ENCODE measurements at places on chromosomes 6 and 20.

- no peak for DNase-seq
These were observed 305.1 kb upstream of the SASH1 start for GRCh38 chr6:148037496-148037895.

DNA sequence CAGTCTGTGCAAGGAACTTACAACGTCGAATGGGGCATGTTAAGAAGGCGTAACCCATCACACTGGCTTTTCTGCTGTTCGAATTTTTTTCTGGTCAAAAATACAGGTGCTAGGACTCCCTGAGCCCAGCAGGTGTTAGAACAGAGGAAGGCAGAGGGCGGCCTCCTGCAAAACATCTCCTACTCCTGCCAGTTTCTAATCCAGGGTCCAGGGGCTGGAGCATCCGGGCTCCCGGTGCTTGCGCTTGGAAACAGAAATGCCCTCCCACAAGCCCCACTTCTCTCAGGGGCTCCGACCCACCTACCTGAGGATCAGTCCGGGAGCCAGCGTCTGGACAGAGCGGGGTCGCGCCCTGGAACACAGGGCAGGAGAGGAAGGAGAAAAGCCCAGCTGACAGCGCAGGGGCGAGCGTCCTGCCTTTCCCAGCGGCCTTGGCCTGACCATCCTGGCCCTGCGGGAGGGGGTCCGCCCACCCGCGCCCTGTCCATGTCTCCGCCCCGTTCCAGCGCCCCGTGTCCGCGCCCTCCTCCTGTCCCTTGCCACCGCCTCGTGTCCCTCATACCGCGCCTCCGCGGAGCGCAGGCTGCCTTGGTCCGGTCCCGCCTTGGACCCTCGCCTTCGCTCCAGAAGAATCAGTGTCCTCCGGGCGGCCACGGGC is 14.8 kb upstream of the LPA start:
- no peak for DNase-seq

- no peak for DNase-seq
These were observed 62.5 kb upstream of the PTGIS start for GRCh38 chr20:49630396-49630951.

- no peak for DNase-seq
These were observed 777 bp downstream of the SRSF6 start for GRCh38 chr20:43458422-43458924.

DNA sequence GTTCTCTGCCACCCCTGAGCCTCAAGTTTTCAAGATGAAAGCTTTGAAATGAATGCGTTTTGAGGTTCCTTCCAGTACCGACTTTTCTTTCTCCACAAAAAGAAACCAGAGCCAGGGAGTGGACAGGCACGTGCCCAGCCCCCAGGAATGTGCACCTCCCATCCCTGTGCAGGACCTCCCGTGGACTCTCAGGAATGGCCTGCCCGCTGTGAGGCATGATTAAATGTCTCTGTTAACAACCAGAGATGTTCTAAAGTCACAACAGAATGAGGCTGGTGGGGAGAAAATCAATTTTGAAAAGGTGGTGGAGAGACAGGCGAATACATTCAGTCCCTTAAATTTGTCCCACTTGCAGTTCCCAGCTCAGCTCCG is 1.5 kb downstream of the TGM3 start:
- DNase-seq = no peak

DNA sequence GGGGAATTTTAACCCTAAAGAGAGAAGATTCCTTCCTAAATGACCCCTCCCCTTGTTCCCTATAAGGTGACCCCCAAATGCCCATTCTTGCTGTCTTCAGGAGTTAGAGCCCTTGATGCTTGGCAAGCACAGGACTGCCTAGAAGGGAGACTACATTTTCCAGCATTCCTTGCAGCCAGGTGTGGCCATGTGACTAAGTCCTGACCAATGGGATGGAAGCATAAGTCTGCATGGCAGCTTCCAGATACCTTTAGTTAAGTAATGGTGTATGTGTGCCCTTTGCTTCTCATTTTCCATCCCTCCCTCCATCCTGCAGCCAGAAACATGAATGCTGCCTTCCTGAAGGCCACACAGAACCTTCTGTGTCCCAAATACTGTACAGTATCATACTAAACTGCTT is 5.5 kb downstream of the BFSP1 start:
- no peak for DNase-seq

DNA sequence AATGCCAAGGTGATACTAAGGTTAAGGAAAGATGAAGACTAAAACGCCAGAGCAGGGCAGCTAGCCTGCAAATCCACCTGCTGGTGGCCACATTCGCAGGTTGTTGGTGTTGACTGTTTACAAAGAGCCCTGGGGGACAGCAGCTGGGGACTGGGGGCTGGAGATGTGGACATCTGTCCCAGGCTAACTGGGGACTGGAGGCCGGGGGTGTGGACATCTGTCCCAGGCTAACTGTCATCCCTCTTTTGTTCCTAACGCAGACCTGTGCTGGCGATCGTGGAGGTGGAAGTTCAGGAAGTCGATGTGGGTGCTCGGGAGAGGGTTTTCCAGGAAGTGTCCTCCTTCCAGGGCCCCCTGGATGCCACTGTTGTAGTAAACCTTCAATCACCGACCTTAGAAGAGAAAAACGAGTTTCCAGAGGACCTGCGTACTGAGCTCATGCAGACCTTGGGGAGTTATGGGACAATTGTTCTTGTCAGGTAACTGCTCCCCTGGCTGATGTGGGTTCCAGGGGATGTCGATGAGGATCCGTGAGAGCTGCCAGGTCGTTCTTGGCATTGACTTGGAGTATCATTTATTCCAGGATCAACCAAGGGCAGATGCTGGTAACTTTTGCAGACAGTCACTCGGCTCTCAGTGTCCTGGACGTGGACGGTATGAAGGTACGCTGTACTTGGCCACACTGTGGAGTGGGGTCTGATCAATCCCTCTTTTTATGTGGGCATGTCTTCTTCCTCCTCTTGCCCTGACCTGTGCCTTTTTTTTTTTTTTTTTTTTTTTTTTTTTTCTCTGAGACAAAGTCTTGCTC is 87.0 kb downstream of the SERAC1 start:
- DNase-seq = no peak

- no peak for DNase-seq
These were observed 33.1 kb upstream of the KCNB1 start for GRCh38 chr20:49515586-49515985.

- DNase-seq = no peak
These were observed 289.6 kb downstream of the RFPL4B start for GRCh38 chr6:112636650-112637262.

DNA sequence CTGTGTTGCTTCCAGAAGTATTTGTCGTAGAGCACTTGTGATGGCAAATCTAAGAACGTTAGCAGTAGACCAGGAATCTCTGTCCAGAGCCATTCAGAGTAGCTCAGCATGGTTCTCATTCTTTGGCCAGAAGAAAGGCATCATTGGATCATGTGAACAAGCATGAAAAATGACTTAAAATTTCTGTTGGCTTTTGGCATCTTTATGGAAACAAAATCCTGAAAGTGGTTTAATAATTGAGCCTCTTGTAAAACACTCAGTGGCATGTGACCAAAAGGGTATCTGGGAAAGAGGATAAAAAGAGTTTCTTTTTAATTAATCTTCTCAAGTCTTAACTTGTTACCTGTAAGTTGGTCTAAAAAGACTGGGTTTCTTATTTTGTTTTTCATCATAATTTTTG is 55.2 kb downstream of the PTPN1 start:
- DNase-seq = no peak

DNA sequence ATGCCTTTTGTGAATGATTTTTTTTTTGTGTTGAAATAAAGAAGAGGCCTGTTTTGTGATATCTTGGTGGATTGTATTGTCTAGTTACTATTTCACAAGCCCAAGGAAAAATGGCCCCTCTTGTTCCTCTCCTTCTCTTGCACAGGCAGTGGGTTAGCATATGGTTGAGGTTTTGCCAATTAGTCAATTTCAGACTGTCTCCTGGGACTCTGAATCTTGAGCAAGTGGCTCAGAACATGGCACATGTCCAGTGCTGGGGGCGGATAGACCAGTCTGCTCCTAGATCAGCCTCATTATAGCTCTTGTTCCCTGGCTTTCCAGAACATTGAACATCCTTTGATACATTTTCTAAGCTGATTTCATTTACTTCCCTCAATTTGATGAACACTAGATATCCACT is 589.2 kb downstream of the PHF3 start:
- no peak for DNase-seq

DNA sequence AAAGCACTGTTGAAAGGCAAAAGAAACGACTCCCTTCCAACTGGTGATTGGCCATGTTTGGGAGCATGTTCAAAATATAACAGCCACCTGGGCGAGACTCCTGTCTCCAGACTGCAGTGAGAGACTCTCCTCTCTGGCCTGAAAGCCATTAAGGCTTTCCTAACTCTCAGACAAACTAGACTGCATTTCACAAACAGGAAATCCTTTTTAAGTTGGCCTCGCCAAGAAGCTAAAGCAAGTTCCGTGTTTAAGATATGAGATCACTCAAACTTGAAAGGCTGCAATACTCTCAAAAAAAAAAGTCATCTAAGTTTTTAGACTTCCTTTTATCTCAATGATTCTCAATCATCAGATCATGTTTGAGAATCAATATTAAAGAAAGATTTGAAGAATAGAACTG is 117.0 kb downstream of the TFAP2A start:
- DNase-seq = no peak

- DNase-seq = no peak
These were observed 106.0 kb downstream of the TMEM242 start for GRCh38 chr6:157217198-157217893.

DNA sequence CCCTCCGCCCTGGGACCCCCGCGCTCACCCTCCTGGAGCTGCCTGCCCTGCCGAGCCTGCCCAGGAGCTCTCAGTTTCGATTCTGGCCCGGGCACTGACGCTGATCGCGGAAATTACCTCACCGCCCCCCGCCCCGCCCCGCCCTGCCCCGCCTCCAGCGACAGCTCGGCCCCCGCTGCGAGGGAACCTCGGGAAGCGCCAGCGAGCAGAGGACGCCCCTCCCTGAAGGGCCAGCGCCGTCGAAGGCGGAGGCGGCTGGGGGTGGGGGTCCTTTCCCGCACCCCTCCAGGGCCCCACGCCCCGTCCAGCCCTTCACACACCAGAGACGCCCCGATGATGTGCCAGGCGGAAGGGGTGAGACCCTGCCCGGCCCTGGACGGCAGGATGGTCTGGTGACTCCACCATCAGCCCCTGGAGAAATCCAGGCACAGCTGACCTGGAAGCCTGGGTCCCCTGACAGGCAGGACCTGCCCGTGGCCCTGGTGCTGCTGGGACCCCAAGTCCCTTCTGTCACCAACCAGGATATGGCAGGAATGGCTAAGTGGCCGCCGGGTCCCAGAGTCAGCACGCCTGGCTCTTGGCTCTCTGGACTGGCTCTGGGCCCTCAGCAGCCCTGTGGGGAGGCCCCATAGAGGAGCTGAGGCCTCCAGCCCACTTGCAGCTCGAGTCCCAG is at the start of gene HELZ2:
HELZ2 (minus strand) TSS at position 84 of the 673 bp plus-strand sequence. CDS start 1,854 bp downstream, outside the sequence.
- DNase-seq = no peak

GRCh38 chr20:24465159-24465558 is 4.3 kb upstream of the SYNDIG1 start:
- DNase-seq = no peak

- DNase-seq = no peak
These were observed 83.7 kb downstream of the FILIP1 start for GRCh38 chr6:75409928-75410327.

GRCh38 chr6:93218096-93218495 is 201.3 kb downstream of the EPHA7 start:
- no peak for DNase-seq

DNA sequence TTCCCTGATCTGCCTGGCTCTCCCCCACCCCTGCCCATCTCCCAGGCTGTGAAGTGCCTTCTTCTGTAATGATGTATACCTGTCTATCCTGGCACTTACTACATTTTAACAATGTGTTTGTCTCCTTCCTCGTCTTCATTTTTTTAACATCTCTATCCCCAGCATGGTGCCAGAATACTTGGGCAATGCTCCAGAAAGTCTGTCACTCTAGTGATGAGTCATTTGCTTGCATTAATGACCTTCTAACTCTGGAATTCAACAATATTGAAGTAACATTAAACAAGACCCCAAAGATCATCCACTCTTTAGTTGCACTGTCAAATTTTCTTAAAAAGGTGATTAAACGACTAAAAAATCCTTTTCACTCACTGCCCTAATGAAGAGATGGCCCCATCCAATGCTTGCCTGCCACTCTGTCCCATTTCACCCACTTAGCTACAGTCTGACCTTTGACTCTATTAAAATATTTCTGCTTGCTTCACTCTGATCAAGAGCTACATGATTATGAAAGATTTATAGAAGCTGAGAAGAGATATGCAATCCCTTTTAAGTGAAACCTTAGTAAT is 7.7 kb upstream of the KLHL31 start:
- no peak for DNase-seq

GRCh38 chr6:20024316-20024673 is 187.1 kb downstream of the ID4 start:
- no peak for DNase-seq

- DNase-seq = no peak
These were observed 106.7 kb upstream of the DTNBP1 start for GRCh38 chr6:15769511-15770018.

DNA sequence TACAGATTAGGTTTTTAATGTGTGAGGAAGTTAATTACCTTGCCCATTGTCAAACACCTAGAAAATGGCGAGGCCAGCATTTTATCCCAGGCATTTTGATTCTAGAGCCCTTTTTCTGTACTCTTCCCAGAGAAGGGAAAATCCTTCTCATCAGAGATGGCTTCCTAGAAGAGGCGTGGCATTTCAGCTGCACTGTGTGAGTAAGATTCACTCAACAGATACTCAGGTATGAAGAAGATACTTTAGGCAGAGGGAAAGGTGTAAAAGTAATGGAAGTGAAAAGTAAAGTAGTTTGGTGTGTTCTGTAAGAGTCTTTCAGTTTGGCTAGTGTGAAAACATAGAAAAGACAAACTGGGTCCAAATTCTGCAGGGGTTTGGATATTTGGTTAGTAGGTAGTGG is 113.8 kb downstream of the MAP3K4 start:
- DNase-seq = no peak

- no peak for DNase-seq
These were observed 32.7 kb upstream of the CST7 start for GRCh38 chr20:24916412-24916811.

GRCh38 chr6:25596928-25597818 is 54.8 kb upstream of the SCGN start:
- no peak for DNase-seq

GRCh38 chr20:61804752-61805295 is 260.9 kb downstream of the TAF4 start:
- DNase-seq = no peak

- no peak for DNase-seq
These were observed 1.1 kb upstream of the RNF182 start for GRCh38 chr6:13923527-13924145.

- DNase-seq = no peak
These were observed 62.4 kb upstream of the MRPS10 start for GRCh38 chr6:42279966-42280629.

GRCh38 chr20:2799688-2800520 is 523 bp downstream of the CPXM1 start:
- DNase-seq = no peak

GRCh38 chr6:120604510-120604909 is 729.8 kb downstream of the TBC1D32 start:
- DNase-seq = no peak
